SK-MEL-5 (cell line): ENCODE measurements at places on chromosomes 6 and 20.

DNA sequence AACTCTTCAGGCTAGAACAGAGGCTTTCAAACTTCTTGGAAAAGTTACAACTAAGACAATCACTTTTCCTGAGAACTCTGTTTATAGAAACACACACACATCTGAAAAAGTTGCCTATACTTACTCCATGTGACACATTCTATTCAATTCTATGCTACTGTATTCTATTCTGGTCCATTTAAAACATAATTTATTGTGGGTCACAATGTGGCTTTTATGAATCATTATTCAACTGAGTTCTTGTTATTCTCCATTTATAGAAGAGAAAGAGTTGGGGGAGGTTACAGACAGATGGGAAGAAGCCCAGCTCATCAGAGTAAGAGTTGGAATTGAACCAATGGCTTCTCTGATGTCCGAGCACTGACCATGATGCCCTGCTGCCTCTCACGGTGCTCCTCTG lies 21.6 kb upstream of the BCAS1 start:
- peak; percentile 22 for DNase-seq

GRCh38 chr6:52900536-52900935 lies 9.0 kb downstream of the GSTA3 start:
- DNase-seq = no peak

- peak; percentile 96 for DNase-seq
Observed at GRCh38 chr6:169097381-169097959, 156.2 kb downstream of the THBS2 start.

GRCh38 chr6:112061605-112062004 lies 7.7 kb downstream of the CCN6 start:
- DNase-seq = no peak

- DNase-seq = no peak
Observed at GRCh38 chr6:167678102-167679101, 148.3 kb upstream of the AFDN start.

DNA sequence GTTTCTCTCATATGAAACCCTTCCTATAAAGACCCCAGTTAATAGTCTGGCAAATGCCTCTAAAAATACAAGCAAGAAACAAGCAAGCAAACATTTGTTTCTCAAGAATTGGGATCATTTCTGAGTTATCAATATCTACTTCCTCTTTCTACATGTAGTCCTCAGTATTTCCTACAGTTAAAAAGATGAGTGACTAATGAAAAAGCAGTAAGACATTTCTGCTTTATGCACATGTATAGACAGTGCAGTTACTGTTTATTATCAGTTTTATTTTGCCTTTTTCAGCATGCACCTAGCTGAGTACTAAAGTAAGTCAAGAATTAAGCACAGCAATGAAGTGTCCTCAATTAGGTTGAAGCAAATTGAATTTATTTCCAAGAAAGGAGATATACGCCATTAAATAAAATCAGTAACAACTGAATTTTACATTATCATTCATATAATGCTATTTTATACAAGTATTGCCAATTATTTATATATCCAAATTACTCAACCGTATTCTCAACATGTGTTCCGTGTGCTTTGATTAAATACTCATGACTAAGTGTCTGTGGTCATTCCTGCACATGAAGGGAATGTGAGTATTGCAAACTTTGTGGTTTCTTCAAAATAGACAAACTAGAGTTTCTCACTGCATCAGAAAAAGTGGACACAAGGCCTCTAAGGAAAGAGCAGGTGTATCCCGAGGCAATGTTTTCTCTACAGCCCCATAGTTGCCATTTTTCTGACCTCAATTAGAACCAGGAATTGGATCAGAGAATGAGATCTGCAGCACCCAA lies 159.3 kb upstream of the MARCKS start:
- DNase-seq = no peak

DNA sequence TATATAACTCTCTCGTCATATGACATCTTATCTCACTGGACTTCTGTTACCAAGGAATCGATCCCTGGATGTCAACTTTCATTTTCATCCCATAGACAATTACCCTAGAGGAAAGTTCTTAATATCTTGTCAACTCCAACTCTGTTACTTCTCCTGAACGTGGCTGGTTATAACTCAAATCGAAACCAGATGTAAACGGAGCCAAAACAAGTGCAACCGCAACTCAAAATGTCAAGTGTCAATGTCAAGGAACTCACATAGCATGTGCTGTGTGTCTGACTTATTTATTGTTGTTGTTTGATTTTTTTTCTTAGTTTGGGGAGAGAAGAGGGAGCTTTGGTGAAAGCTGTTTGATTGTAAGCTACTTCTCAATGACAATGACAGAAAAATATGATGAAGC lies 108.6 kb downstream of the VIP start:
- peak; percentile 46 for DNase-seq

DNA sequence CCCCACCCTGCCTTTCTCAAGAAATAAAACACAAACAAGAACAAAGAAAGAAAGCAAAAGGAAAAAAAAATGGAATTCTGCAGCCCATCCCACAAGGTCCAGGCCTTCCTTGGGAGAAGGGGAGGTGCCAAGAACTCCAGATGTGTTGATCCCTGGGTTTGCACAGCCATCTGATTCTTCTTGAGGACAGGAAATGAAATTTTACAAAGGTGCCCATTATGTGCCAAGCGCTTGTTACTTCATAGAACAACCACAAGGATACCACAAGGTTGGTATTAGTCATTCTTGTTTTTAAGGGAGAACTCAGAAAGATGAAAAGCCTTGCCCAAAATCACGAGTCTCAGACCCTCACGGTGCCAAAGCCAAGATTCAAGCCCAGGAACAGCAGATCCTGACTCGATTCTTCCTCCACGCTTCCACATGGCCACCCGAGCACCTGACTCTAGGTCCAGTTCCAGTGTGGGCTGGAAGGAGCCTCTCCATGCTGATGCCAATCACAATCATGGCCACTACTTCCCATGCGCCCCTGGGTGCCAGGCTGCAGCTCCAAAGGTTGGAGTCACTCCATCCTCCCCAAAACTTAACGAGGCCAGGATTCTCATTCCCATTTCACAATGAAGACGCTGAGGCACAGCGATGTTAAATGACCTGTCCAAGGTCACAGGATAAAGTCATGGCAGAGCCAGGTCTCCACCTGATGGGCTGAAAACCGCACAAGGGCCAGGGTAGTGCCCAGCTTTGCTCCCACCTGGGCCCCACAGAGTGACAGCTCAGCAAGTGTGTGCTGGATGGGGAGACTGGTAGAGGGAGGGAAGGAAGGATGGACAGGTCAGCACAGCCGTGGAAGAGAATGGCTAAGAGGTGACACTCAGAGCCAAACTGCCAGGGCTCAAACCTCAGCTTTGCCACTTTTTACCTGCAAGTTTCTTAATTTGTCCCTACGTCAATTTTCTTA lies 66.7 kb upstream of the TOP1 start:
- DNase-seq = peak; percentile 99

DNA sequence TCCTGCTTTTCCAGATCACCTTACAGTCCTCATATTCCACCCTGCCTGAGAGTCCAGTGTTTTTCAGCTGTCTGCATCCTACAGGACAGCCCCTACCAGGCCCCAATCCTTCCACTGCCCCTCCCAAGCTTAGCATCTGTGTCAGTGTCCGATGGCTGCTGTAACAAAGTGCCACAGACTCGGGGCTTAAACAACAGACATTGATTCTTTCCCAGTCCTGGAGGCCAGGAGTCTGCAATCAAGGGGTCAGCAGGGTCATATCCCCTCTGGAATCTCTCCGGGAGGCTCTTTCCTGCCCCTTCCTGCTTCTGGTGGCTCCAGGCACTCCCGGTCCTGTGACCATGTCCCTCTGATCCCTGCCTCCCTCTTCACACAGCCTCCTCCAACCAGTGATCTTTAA lies 396.6 kb upstream of the MAP3K7 start:
- no peak for DNase-seq

DNA sequence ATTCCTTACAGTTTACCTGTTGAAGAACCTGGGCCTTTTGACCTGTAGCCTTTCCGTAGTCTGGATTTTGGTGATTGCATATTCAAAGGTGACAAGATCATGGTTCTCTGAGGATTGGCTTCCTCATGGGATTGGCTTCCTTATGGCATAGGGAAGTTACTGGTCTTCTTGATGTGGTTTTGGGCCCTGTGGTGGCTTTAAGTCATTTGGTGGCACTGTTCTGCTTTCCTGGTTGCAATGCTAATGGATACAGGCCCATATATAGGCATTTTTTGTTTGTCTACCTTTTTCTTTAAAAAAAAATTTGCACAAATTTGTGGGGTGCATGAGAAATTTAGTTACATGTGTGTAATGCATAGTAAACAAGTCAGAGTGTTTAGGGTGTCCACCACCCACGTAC lies 185.7 kb downstream of the CDKAL1 start:
- no peak for DNase-seq

- DNase-seq = no peak
Observed at GRCh38 chr6:39221779-39222641, 7.3 kb downstream of the KCNK5 start.

GRCh38 chr20:64261138-64261537 lies 5.6 kb downstream of the PCMTD2 start:
- DNase-seq = no peak

DNA sequence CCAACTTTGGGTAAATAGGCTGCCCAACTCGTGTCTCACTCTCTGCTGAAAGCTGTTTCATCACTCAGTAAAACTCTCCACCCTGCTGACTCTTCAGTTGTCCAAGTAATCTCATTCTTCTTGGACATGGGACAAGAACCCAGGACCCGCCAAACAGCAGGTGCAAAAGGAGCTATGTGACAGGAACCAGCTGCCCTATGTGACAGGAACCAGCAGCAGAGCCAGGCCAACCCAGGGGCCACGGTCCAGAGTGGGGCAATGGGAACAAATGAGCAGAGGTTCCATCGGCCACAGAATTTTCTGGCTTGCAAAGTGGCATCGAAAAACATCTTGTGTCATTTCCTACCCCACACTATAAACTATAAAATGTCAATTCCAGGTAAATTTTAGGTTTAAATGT lies 56.5 kb downstream of the MOXD1 start:
- DNase-seq = no peak

- no peak for DNase-seq
Observed at GRCh38 chr6:38187325-38187724, 367.8 kb downstream of the ZFAND3 start.

DNA sequence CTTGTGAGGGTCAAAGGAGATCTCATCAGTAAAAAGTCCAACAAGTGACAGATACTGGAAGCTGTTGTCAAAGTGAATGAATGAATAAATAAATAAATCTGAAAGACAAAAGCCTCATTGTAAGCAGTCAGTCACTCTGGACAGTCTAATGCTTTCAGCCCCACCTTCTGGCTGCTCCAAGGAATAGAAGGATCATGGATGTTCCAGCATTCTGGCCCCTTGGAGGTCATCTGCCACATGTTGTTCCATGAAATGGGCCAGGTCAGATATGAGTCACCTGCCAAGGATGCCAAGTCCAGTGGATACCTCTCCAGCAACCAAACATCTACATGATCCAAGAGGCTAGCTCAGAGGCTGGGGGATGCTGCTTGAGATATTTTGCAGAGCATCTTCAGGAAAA lies 185.6 kb downstream of the BMP7 start:
- DNase-seq = peak; percentile 74

DNA sequence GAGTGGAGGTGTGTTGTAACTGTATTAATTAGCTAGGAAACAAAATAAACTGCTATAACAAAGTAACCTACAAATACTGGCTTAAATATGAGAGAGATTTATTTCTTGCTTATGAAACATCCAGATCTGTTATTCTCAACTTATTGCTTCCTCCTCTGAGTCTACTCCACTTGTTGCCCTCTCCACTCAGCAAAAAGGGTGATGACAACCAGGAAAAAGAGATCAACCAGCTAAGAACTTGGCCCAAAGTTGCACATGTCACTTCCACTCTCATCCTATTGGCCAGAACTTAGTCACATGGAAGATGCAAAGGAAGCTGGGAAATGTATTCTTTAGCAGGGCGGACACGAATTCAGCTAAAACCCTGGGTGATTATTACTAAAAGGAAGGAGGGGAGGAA lies 5.2 kb upstream of the TP53RK start:
- peak; percentile 65 for DNase-seq

DNA sequence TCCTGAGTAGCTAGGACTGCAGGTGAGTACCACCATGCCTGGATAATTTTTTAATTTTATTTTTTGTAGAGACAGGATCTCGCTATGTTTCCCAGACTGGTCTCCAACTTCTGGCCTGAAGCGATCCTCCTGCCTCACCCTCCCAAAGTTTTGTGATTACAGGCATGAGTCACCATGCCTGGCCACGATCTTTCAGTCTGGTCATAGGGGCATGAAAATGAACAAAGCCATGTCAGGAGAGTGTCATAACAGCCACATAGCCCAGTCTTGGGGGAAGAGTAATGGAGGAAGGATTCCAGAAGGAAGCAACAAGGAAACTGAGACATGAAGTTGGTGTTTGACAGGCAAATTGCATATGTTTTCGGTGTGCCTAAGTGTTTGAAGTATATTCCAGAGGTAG lies 17.0 kb upstream of the SNX3 start:
- DNase-seq = no peak

DNA sequence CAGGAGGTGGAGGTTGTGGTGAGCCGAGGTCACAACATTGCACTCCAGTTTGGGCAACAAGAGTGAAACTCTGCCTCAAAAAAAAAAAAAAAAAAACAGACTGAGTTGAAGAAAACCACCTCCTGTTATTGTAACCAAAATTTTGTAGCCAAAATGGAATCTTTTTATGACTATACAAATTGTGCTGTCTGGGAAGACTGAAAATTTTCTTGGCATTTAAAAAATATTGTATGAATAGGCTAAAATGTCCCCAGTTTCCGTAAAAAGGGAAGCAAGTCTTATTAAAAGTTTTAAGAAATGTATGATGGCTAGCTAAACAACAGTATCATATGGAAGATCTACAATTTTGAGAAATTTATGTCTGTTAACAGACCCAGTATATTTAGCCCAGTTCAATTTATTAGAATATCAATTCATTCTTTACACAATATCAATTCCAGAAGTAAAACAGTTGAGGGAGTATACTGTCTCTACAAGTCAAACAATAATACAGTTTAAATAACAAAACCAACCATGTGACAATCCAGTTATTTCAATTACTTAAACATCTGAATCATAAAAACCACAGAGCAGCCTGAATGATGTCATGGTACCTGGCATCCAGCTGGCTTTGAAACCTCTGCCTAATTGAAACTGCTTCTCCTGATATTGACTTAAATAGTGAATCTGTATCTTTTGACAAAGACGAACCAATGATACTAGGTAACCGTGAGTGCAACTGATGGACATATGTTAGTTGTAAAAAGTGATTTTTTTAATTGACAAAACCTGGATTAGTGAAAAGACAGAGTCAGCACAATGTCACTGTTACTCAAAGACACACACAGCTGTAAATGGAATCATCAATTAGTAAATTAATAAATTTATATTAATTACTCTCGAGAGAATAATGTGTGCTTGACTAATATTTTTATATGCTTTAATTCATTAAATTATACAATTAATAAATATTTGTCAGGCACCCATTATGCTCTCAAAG lies 166.6 kb upstream of the MARCKS start:
- peak; percentile 55 for DNase-seq
